Renal cortical epithelial cell (primary cell): ENCODE measurements at places on chromosomes 3 and 15. TPM values are rescaled to one million over a fixed set of nuclear protein-coding genes. Genes with fewer than 3 reads are reported as not detected.

The CPOX gene
- 22.1 and 27.8 TPM in 2 replicates for total RNA-seq

The GALNT15 gene
- total RNA-seq = 0.17 and 0.55 TPM in 2 replicates

The TNIK gene
- 19.3 and 25.8 TPM in 2 replicates for total RNA-seq

The SLC28A1 gene
- 0.15 TPM in 1 of 2 replicates, not detected in the other for total RNA-seq

The SLC6A6 gene
- total RNA-seq = 46.9 and 354 TPM in 2 replicates

The TMCO5A gene
- total RNA-seq = not detected in 2 replicates

The GATA2 gene
- 1.6 and 4.3 TPM in 2 replicates for total RNA-seq

The SECISBP2L gene
- 24.8 and 52.0 TPM in 2 replicates for total RNA-seq

The SRGAP3 gene
- total RNA-seq = 5.4 and 16.0 TPM in 2 replicates

The KCNMB3 gene
- total RNA-seq = under 0.01 and 2.1 TPM in 2 replicates

The PP2D1 gene
- not detected in 2 replicates for total RNA-seq

The MYRIP gene
- total RNA-seq = 0.35 TPM in 1 of 2 replicates, not detected in the other

The TMEM40 gene
- 0.10 and 3.3 TPM in 2 replicates for total RNA-seq

The RTP4 gene
- total RNA-seq = 1.1 and 6.9 TPM in 2 replicates

The FHIT gene
- total RNA-seq = 1.4 and 5.5 TPM in 2 replicates

The SMCO1 gene
- not detected in 2 replicates for total RNA-seq

The UTS2B gene
- 0.80 TPM in 1 of 2 replicates, not detected in the other for total RNA-seq

The ITIH4 gene
- total RNA-seq = 1.9 TPM in 1 of 2 replicates, not detected in the other

The ILDR1 gene
- 2.7 and 2.8 TPM in 2 replicates for total RNA-seq

The SLC12A1 gene
- total RNA-seq = 0.17 and 14.1 TPM in 2 replicates

The CHL1 gene
- total RNA-seq = 1.0 and 8.6 TPM in 2 replicates

The ATP13A5 gene
- total RNA-seq = not detected in 2 replicates

The DZIP1L gene
- 9.0 and 21.5 TPM in 2 replicates for total RNA-seq

The GAP43 gene
- not detected in 2 replicates for total RNA-seq

The IFT80 gene
- total RNA-seq = 66.2 and 81.8 TPM in 2 replicates

The SLC22A13 gene
- total RNA-seq = 0.25 TPM in 1 of 2 replicates, not detected in the other

The MRPL3 gene
- total RNA-seq = 123 and 159 TPM in 2 replicates

The TNFAIP8L3 gene
- 0.35 and 0.40 TPM in 2 replicates for total RNA-seq

The FAM43A gene
- 0.17 and 0.30 TPM in 2 replicates for total RNA-seq

The FBXW12 gene
- total RNA-seq = not detected in 2 replicates

The ZNF385D gene
- total RNA-seq = 1.0 TPM in 1 of 2 replicates, not detected in the other

The KNG1 gene
- 0.99 TPM in 1 of 2 replicates, not detected in the other for total RNA-seq

The INKA1 gene
- total RNA-seq = 0.15 and 0.17 TPM in 2 replicates

The TGM5 gene
- total RNA-seq = 0.25 and 0.35 TPM in 2 replicates

The CX3CR1 gene
- 0.17 TPM in 1 of 2 replicates, not detected in the other for total RNA-seq

The RYR3 gene
- 0.35 and 2.7 TPM in 2 replicates for total RNA-seq

The IGSF11 gene
- total RNA-seq = 0.05 TPM in 1 of 2 replicates, not detected in the other
